ENCODE measurements at places on chromosomes 3 and 15. TPM values are rescaled to one million over a fixed set of nuclear protein-coding genes. Genes with fewer than 3 reads are reported as not detected.

The PRR20G gene
- not detected for total RNA-seq

GRCh38 chr15:45139770-45140169 is 10.0 kb downstream of the DUOX1 start:
- DNase-seq: no peak

The BFSP2 gene
- not detected for total RNA-seq

The IGSF11 gene
- total RNA-seq: not detected
